Liver (tissue), 10 donors: ENCODE measurements at places on chromosomes 13 and 19. TPM values are rescaled to one million over a fixed set of nuclear protein-coding genes. Genes with fewer than 3 reads are reported as not detected.

Gene RGCC
- 96.7 TPM for total RNA-seq

Gene SIGLEC7
- 3.2 TPM for total RNA-seq

- no peak for DNase-seq
Observed at GRCh38 chr13:31775148-31775547, 35.8 kb downstream of the RXFP2 start.

DNA sequence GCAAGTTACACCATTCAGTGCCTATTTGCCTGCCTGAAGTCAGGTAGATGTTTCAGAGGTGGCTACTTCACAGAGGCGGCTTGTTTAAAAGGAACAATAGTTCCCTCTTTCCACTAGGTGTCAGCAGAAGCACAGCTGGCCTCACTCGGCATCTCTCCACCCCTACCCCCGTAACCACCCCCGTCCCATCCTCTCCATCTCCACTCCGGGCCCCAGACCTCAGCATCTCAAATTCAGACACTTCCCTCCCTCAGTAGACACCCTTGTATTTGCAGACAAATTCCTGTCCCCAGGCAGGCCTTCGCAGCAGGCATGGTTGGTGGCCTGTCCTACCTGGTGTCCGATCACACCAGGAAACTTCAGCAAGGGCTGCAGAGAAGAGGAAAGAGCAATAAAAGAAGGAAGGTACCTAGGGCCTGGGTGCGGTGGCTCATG is 9.1 kb upstream of the DPP9 start:
- no peak for DNase-seq

DNA sequence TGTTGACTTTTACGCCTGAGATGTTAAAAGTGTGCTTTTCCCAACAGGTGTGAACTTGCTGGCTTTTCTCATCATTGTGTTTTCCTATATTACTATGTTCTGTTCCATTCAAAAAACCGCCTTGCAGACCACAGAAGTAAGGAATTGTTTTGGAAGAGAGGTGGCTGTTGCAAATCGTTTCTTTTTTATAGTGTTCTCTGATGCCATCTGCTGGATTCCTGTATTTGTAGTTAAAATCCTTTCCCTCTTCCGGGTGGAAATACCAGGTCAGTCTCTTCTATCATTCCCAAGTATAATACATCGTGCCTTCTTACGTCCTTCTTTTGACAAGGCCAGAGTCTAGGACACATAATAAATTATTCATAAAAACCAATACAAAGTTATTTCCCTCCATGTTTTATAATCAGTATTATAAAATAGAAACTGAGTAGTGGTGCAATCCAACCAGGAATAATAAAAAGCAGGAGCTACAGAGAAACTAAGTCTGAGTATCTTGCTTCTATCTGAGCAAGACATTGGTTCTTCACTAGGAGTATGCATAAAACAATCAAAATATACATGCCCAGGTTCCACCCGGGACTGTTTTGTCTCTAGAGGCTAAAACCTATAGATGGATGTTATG is 57.9 kb downstream of the RXFP2 start:
- no peak for DNase-seq
